ENCODE measurements at places on chromosomes 2 and 18.

- DNase-seq = no peak
These were observed 40.3 kb downstream of the EML6 start for GRCh38 chr2:54763636-54764291.

GRCh38 chr2:176879426-176879995 lies 333.1 kb upstream of the HNRNPA3 start:
- DNase-seq = no peak

- no peak for DNase-seq
These were observed 36.5 kb upstream of the GLS start for GRCh38 chr2:190843890-190844699.

GRCh38 chr18:56282234-56283104 lies 355.9 kb downstream of the TXNL1 start:
- DNase-seq = no peak

GRCh38 chr2:96342085-96342484 lies 6.5 kb downstream of the NCAPH start:
- no peak for DNase-seq

GRCh38 chr2:5942204-5942603 lies 250.0 kb downstream of the SOX11 start:
- DNase-seq = no peak

DNA sequence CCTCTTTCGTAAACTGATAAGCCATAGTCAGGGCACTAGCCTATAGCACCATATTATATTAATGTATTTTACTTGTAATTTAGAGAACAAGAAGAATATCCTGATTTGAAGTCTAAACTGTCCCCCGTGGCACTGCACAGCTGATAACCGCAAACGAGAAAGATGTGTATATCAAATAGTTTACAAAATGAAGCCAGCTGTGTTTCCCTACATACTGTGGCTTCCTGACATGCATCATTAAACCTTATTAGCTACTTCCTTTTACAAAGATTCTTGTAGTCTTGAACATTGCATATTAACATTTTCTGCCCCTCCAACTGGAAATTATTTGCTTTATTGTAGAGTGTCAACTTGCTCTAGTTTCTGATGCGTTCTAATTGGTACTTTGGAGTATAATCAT lies 153.5 kb upstream of the NFATC1 start:
- no peak for DNase-seq

DNA sequence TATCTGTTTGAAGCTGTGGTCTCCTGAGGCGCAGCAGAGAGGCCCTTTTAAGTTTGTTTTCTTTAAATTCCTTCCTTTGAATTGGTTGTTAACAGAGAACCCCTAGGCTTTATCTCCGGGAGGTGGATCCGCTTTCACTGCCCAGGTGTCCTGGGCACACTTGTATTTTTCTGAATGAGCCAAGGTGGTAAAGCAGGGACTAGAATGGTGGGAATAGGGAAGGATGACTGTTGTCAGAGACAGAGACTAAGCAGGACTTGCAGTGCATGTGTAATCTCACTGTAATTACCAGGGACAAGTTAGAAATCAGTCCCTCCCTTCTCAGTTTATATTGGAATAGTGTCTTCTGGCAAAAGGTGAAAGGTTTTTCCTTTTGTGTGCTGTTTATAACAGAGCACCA lies 72.8 kb downstream of the PHLPP1 start:
- no peak for DNase-seq

DNA sequence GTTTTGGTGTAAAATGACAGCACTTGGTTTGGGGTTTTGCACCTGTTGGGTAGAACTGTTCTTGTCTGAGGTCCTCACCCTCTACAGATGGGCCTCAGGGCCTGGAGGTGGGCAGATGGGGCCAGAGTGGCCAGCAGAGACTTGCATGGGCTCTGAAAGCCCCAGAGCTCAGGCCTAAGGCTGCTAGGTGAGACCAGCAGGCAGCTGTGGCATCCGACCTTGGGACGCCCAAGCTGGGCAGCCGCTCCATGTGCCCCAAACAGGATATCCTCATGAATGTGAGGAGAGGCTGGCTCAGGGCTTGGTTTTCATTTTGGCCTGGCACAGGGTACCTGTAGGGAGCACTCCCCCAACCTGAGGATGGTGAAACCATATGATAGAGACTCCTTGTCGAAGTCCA lies 38.3 kb downstream of the GBX2 start:
- no peak for DNase-seq

GRCh38 chr2:130263606-130264005 lies 65.4 kb upstream of the TUBA3E start:
- DNase-seq = no peak

DNA sequence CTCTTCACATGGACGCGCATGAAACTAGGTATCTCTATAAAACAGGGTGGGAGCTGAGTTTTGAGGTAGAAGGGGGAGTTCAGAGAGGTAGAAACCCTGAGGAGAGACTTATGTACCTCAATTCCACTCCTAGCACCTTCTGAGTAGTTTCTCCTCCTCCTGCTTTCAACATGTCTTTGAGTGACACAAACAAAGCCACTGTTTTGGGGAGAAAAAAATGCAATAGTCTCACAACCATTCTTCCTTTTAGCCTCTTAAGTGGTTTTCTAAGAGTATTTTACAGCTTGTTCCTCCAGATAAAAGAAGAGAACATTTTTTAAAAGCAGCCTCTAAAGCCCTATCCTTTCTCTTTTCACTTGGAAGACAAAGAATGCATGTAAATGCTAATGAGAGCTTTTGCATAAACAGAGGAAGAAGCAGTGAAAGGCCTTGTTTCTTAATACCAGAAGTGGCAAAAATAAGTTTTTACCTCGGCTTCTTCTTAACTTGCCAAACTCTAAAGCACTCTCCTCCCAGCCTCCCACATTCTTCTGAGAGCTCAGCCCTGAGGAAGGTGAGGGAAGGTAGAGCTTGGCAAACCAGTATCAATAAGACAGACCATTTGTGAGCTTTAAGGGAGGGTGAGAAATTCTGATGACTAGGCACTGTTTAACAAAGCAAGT lies 1304.4 kb upstream of the ACVR2A start:
- no peak for DNase-seq

DNA sequence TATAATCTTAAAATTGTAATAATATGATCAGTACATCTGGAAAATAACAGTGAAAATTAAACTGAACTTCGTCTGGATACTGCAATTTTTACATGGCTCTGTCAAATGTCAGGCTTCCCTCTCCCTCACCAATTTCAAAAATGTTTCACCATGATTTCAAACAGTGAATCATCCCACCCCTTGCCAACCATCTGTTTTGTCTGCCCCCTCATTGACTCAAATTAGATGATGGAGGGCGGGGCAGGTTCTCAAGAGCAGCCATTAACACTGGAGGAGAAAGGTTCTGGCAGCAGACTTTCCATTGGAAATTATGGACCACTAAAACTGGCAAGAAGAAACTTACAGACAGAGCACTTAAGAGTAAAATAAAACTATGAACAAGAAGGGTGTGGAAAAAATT lies 1195.7 kb upstream of the ZEB2 start:
- DNase-seq = no peak

DNA sequence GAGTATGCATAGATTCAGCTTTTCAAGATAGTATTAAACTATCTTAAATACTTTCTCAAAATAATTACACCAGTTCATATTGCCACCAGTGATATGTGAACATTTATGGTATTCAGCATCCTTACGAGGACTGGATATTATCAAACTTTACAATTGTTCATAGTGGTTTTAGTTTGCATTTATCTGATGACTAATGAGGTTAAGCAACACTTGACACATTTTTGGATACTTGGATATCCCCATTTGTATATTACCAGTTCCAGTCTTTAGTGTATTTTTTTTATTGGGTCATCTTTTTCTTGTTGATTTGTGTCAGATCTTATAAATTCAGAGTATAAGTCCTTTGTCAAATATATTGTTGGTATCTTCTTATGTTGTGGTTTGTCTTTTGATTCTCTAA lies 128.4 kb downstream of the ASXL3 start:
- no peak for DNase-seq

- no peak for DNase-seq
These were observed 1031.8 kb upstream of the ZEB2 start for GRCh38 chr2:145551686-145552085.

DNA sequence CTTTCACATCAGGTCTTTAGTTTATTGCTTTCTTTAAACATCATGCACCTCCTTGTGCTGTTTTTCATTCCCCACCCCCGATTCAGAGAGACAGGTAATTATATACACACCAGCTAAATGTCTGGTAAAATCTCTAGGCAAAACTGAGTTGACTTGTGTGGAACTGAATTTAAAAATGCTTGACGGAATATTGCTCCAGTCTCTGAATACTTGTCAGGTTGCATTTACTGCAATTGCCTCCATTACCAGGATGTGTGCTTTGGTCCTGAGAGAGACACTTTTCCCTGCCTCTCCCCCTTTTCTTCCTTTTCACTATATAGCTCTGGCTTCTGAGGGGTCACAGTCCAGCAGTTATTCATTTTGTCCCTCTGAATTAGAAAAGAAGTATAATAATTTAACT lies 104.0 kb downstream of the PTPRM start:
- DNase-seq = no peak

GRCh38 chr18:51649796-51650195 lies 452.3 kb upstream of the MEX3C start:
- DNase-seq = no peak

DNA sequence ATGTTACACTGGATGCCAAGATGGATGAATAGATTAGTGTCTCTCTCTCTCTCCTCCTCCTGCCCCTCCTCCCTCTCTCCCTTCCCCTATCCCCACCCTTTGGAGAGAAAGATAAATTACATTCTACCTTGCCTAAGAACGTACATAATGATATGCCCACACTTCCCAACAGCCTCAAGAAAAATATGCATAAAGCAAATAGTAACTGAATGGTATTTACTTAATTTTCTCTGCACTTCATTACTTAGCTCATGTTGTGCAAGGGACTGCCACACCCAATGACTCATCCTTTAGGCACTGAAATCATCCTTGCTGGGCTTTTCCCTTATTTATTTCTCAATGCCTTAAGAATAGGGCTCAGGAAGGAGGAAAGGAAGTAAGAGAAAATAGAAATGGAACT lies 137.3 kb upstream of the PID1 start:
- DNase-seq = no peak

DNA sequence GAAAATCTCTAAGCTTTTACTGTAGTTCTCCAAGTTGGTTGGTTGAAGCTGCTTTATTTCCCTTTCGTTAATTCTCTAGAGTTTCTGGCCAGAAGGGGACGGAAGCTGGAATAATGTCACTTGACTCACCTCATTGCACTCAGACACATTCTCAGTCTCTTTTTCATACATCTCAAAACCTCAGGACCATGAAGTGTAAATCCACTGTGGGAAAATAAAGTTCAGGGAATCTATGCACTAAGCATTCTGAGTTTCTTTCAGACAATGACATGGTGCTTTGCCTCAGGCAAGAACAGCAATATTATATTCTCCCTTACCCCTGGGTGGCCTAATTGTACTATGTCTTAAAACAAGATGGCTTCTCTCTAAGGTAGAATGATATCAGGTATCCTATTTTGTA lies 167.8 kb downstream of the PRPF40A start:
- DNase-seq = no peak

GRCh38 chr18:26082475-26082874 lies 7.9 kb downstream of the SS18 start:
- no peak for DNase-seq

DNA sequence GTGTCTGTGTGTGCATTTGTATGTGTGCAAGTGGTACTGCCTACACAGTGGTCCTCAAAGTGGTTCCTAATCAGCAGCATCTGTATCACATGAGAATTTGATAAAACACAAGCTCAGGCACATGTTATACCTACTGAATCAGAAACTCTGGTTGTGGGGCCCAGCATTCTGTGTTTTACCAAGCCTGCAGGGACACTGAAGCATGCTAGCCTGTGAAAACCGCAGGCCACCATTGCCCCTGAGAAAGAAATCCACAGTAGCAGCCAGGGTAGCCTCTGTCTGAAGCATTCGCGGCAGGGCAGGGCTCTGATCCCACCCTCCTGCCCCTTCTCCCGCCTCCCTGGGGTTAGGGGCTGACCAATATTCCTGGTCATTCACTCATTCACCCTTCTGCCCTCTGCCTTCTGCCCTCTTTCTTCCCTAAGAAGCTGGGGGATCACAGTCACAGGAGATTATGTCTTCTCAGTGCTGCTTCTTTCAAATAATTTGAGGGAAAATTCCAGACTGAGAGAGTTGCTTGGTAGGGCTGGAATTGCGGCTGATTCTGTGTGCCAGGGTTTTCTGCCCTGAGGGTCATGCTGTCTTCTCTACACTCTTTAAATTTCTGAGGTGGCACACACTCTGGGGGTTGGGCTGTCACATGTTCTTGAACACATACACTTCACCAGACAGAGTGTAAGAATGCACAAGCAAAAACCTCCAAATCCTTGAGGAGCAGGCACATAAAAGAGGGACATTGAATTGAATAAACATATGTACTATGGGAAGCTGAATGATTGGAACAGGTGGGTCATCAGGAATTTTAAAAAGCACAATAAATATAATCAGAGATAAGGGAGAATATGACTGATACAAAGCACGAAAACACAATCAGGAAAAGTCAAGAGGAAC lies 126.6 kb upstream of the SEC11C start:
- no peak for DNase-seq

GRCh38 chr2:160005476-160005875 lies 56.9 kb downstream of the PLA2R1 start:
- no peak for DNase-seq

DNA sequence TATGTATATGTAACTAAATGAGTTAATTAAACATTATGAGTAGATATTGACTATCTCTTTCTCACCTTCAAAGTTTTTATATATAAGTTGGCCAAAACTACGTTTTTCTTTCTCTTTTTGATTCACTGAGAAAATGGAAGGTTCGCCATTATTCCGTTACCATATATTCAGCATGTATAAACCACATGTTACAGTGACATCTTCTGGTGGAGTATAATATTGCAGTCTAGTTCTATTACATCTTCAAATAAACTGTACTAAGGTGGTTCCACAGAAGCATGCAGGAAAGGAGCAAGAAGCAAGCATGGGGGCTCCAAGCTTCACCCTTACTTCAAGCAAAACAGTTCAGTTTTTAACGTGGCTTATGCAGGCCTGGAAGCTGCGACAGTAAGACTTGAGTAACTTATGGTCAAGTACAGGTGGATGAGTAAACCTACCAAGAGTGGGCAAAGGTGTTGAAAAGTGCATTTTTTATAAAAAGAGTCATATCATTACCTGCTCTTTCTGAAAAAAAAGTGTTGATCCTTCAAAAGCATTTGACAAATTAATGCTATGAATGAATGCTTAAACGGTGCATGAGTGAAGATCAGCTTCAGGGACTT lies 129.8 kb upstream of the RAB6C start:
- DNase-seq = no peak

GRCh38 chr18:477565-477964 lies 22.9 kb downstream of the COLEC12 start:
- no peak for DNase-seq

DNA sequence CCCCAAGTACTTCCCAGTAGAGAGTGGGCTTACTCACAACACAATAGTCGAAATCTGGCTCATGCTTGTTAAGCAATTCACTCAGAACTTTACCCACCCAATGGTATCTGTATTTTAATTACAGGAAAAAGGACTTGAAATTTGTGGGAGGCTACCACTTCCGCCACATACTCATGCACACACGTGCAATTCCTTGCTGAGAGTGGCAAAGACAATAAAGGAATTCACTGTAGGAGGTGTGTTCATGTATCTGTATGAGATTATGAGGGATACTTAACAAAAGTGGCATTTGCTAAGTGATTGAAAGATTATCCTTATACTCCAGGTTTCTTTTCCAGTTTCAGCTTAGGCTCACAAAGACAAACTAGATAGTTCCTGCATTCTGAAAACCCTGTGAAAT lies 14.9 kb upstream of the LYPD6 start:
- no peak for DNase-seq

All from effector CD8-positive, alpha-beta T cell (primary cell).